Naive thymus-derived CD8-positive, alpha-beta T cell (primary cell): ENCODE measurements at places on chromosomes 2 and 18.

GRCh38 chr2:138997346-138997745 lies 217.2 kb upstream of the NXPH2 start:
- DNase-seq = no peak

DNA sequence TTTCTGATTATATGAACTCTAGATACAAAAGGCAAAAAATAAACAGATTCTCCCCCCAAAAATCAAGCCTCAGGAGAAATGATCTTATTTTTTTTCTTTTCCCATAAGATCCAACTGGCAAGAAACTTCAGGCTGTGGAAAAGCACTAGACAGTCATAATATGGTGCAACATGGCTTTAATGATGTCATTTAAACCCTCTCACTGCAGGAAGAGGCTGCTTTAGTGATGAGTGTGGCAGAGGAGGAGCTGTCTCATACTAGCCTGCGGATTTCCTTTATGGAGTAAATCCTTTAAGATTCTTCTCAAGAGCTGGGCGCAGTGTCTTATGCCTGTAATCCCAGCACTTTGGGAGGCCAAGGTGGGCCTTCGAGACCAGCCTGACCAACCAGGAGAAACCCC lies 83.3 kb upstream of the CD28 start:
- no peak for DNase-seq

- DNase-seq = no peak
These were observed 58.1 kb downstream of the FAM178B start for GRCh38 chr2:96928277-96928781.

- DNase-seq = peak; percentile 77
These were observed 53.8 kb upstream of the RBM44 start for GRCh38 chr2:237744613-237745249.

GRCh38 chr18:51614967-51615571 lies 417.6 kb upstream of the MEX3C start:
- no peak for DNase-seq

GRCh38 chr18:79853993-79854364 lies 56.2 kb downstream of the KCNG2 start:
- no peak for DNase-seq

DNA sequence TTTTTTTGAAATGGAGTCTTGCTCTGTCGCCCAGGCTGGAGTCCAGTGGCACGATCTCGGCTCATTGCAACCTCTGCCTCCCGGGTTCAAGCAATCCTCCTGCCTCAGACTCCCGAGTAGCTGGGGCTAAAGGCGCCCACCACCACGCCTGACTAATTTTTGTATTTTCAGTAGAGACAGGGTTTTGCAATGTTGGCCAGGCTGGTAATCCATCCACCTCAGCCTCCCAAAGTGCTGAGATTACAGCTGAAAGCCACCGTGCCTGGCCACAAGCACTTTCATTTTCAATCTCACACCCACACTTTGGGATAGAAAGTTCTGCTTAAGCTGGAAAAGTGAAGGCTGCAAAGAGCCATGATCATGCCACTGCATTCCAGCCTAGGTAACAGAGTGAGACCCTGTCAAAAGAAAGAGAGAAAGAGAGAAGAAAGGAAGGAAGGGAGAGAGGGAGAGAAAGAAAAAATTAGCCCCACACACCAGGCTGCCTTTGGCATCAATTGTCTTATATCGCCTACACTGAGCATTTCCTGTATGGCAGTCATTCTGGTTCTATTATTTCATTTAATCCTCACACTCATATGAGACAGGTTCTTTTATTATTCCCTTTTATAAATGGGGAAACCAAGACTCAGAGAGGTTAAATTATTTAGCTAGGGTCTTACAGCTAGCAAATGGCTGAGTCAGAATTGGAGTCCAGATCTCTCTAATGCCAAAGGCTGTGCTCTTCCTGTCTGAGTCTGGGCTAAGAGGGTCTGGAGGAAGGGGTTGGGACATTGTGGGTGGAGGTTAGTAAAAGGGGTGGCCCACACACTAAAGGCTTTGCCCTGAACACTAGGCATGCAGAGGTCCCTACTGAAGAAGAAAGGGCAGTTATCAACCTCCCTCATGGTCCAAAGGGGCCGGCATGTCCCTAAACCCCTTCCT lies 37.9 kb upstream of the PKDCC start:
- DNase-seq = no peak

DNA sequence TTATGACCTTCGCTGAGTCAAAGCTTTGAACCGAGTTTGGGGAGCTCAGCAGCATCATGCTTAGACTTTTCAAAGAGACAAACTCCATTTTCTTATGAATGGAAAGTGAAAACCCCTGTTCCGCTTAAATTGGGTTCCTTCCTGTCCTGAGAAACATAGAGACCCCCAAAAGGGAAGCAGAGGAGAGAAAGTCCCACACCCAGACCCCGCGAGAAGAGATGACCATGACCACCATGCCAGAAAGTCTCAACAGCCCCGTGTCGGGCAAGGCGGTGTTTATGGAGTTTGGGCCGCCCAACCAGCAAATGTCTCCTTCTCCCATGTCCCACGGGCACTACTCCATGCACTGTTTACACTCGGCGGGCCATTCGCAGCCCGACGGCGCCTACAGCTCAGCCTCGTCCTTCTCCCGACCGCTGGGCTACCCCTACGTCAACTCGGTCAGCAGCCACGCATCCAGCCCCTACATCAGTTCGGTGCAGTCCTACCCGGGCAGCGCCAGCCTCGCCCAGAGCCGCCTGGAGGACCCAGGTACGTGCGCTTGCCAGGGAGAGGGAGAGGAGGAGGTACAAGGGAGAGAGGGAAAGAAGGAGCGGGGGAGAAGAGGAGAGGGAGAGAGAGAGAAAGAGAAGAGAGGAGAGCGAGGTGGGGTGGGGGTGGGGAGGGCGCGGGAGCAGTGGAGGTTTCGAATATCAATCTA lies at the start of gene DLX1:
DLX1 (plus strand) TSS at position 48 of the 700 bp plus-strand sequence; CDS start at position 219, 171 bp downstream.
- DNase-seq = no peak

DNA sequence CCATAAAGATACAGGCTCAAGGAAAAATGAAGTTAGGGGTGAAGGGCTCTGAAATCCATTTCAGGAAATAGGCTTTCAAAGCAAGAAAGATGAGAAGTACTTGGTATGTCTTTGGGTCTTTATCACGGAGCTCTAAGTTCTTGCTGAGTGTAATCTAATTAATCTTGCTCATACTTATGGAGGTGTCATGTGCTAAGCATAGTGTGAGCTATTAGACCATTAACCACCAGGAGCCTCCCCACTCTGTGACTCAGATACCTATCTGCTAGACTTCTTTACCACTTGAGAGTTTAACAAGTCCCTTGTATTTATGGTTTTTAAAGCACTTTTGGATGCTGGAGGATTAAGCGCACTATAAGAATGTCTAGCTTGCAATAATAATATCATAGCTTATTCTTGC lies 678.7 kb downstream of the EPHA4 start:
- DNase-seq = no peak

- no peak for DNase-seq
These were observed 43.6 kb downstream of the SLC5A7 start for GRCh38 chr2:108029912-108030311.

GRCh38 chr2:24448797-24449196 lies 42.3 kb upstream of the NCOA1 start:
- DNase-seq = no peak

- DNase-seq = no peak
These were observed 158.0 kb upstream of the ALKAL2 start for GRCh38 chr2:445896-446295.

- DNase-seq = no peak
These were observed 259.0 kb downstream of the AFF3 start for GRCh38 chr2:99883358-99883757.

DNA sequence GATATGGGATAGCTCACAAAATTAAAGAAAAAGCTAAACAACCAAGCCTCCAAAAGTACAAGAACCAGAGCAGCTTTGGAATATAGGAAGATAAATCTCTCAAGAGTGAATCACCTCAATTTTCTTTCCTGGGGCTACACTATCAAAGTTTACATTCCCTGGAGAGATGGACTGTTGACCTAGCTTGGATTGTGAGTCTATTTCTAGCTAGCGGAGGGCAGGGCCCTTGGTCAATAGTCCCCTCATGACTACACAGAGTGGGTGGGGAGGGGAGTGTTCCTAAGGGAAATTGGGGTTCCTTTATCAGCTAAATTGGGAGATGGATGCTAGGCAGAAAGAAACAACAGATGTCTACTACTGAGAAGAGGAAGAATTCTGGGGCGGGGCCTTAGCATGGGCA lies 29.9 kb upstream of the EIF2AK3 start:
- DNase-seq = no peak

DNA sequence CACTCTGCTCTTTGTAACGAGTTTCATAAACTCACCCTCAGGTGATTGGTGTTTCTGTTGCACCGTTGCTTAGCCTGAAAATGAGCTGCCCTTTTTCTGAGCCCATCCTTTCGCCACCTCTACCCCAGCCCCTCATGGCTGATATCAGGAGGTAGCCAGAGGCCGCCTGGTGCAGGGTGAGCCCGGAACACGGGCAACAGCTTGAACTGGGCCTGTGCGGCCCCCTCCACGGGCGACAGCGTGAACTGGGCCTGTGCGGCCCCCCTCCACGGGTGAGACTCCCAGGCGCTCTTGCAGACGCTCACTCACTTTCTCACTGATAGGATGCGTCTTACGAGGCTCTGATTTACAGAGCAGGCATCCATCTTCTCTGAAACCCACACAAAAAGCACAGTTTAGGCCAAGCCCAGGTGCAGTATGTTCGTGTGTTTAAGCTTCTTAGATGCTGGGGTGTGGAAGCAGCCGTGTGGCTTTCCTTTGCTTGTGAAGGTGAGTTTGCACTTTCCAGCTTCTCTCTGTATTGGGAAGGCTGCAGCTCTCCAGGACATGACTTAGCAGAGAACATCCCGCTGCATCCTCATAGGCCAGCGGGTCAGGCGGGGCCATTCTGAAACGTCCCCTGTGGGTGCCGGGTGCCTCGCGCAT lies 83.5 kb downstream of the NFATC1 start:
- DNase-seq = no peak

GRCh38 chr2:223674998-223675609 lies 72.9 kb upstream of the SCG2 start:
- no peak for DNase-seq

- DNase-seq = no peak
These were observed 108.4 kb upstream of the LDAH start for GRCh38 chr2:20931346-20931745.

DNA sequence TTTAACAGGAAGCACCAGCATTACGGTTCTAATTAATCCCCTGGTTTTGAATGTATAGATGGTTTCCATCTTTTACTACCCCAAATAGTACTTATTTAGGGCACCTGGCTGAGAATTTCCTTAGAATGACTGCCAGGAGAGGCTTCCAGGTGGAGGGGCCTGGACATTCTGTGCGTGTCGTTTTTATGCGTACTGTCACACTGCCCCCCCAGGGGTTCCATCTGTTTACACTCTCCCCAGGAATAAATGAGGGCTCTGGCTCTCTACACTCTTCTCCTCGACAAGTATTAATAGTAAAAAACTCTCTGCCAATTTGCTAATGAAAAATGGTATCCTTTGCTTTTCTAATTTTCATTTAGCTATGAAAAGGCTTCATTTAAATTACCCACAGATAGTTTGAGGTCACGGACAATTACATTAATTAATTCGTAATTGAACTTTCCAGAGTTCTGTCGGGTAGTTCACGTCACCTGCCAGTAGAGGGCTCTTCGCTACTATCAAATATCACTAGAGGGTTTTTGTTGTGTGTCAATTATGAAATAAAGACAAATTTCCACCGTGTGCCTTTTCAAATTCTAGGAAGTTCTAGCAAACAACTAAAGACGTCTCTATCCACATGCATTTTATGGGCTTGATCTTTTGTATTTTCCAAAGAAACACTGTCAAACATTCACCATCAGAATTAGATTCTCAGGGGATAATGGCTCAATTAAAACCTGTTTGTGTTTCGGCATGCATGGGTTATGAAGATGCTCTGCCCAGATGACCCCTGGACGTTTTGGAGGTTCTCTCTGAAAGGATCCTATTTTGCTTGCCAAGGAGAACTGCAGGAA lies 88.8 kb upstream of the ASB18 start:
- DNase-seq = peak; percentile 49

DNA sequence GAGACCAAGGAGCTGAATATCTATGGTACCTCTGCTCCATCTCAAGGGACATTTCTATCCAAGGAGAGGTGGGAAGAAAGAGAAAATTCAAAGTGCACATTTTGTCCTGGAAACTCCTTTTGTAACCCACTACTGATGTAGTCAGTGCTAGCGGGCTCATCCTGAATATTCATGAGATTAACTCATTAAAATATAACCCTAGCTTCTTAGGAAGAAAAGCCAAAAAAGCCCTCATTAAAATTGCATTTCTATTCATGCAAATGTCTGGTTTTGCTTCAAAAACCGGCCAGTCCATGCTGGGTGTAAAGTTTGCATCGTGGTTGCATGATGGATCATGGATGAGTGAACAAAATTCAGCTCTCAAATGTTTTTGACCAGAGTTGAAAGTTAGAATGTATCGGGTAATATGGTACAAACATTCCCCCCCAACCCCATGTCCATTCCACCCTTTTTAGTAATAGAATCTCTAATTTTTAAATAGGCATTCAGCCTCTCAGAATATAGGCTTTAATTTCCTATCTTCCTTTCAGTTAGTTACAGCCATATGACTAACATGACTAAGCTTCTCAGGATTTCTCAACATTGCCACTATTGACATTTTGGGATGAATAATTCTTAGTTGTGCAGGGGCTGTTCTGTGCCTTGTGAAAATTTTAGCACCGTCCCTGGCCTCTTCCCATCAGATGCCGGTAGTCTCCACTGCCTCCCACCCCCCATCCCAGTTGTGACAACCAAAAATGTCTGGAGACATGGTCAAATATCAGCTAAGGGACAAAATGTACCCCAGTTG lies 104.2 kb upstream of the RND3 start:
- DNase-seq = no peak

DNA sequence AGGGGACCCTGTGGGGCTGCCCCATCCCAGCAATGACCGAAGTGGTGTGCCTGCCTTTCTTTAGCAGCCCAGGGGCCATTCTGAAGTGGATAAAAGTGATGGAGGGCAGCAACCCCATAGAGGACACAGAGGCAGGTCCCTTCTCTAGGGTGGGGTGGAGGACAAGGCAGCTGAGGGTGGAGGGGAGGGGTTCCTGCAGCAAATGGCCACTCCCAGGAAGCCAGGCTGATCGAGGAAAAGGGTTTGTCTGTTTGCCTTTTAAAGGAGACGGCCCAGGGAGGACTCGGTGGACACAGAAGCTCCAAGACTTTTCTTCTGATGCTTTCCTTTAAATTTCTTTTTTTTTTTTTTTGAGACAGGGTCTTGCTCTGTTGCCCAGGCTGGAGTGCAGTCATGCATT lies 272.8 kb downstream of the TWIST2 start:
- no peak for DNase-seq

- no peak for DNase-seq
These were observed 49.1 kb downstream of the TTC21B start for GRCh38 chr2:165904432-165904831.

GRCh38 chr18:13213036-13213795 lies 5.3 kb upstream of the LDLRAD4 start:
- no peak for DNase-seq

DNA sequence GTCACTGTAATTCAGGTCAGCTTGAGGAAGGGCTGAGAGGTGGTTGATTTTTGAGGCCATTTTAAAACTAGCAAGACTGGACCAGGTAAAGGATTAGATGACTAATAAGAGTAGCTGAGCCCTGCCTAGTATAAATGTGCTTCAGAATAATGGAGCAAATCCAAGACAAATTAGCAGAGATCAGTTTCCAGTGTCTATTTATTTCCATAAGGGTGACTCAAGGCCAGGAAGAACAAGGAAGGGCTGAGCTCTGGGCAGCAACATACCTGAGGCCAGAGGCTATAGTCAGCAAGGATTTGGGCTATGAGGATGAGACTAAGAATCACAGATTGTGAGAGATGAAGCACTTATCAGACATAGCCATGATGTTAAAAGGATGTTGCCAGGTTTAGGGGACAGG lies 339.0 kb upstream of the LRRTM1 start:
- no peak for DNase-seq
